ENCODE measurements at places on chromosomes 1 and 21.

GRCh38 chr1:238458899-238459298, 568.2 kb upstream of the ZP4 start:
- no peak for DNase-seq

- no peak for DNase-seq
Observed at GRCh38 chr1:174812656-174813055, 187.1 kb upstream of the CACYBP start.

- no peak for DNase-seq
Observed at GRCh38 chr1:40743860-40744259, 39.7 kb upstream of the KCNQ4 start.

- peak; percentile 88 for DNase-seq
Observed at GRCh38 chr1:15975358-15975804, 520 bp downstream of the ZBTB17 start.

DNA sequence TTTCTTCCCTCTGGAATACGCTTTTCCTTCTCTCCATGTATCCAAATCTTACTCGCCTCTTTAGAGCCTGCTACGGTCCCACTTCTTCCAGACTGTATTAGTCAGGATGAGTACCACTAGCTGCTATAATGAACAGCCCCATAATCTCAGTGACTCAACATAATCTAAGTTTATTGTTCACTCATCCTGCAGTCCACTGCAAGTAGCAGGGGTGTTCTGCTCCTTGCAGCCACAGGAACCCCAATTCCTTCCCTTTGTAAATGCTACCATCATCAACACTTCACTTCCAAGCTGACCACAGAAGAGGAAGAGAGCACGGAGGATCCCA, 18.1 kb upstream of the LDLRAP1 start:
- DNase-seq: no peak

DNA sequence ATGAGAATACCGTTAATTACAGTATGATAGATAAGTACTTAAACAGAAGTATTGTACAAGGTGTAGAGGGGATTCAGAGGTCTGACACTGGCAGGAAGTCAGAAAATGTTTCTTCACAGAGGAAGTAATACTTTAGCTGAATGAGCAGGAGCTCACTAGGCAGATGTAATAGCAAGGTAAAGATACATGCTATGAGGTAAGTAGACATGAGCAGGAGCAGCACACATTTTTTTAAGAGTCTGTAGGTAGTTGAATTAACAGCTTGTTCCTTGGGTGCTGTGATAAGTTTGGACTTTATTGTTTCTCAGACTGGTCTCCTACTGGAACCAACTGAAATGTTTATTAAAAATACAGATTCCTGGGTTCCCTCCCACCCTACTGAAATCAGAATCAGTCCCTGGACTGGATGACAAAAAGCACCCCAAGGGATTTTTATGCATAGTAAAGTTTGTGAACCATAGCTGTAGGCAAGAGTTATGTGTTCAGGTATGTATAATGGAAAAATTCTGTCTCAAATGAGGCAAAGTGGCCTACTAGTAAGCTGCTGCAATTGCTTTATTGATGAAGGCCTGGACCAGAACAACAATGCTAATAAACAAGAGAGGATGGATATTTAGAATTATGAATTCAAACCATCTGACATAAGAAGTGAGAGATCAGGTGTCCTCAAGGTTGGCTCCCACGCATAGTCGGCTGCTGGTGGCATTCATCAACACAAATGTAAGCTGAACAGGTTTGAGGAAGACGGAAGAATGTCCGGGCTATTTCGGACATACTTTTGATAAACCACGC, 902 bp downstream of the AP4B1 start:
- no peak for DNase-seq

DNA sequence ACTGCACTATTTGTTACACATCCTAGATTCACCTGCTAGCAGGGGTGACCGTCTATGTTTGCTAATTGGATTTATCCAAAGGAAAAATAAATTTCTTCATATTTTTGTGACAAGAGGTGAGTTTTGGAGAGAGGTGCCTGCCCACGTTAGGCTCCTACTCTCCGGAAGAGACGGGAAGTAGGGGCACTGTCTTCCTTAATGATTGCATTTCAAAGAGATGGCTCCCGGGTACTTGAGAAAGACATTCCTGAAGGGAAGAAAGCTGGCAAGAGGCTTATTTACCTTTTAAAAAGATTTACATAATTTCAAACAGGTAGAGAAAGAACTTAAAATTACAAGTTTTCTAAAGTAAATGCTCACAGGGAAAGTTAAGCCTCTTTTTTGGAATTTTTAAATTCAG, 18.7 kb upstream of the IL19 start:
- DNase-seq: no peak

DNA sequence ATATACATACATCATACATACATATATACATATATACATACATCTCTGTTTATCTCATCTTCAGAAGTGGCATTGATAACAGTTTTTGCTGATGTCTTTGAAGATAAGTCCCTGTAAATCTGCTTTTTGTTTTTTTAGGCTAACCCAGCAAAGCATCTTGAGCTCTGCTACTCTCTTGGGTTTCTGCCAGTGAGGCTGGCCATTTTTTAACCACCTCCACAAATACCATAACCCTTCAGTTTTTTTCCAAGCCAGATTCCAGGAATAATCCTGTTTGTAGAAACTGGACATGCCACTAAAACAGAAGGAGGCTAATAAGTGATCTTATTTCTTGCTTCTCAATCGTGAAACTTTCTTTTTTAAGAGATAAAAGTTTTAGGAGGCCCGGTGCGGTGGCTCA, 21.6 kb downstream of the SDHC start:
- DNase-seq: no peak

DNA sequence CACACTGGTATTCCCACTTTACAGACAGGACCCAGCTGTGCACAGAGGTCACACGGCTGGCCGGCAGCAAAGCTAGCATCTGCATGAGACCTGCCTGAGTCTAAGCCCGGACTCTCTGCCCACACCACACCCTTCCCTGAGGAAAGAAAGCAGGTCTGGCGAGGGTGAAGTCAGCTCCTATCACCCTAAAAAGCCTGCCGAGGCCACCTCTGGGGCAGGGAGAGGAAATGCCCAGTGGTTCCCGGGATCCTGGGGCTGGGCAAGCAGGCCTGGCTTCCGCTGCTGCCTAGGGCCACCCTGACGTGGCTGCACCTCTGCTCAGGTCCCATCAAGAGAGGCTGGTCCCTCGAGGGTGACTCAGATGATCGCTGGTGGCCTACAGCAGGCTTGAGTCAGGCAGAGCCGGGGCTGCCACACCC, 42.2 kb downstream of the RAP1GAP start:
- no peak for DNase-seq

- DNase-seq: no peak
Observed at GRCh38 chr1:178723546-178723945, 1.5 kb upstream of the RALGPS2 start.

GRCh38 chr1:63368131-63368530, 704 bp downstream of the ALG6 start:
- no peak for DNase-seq

DNA sequence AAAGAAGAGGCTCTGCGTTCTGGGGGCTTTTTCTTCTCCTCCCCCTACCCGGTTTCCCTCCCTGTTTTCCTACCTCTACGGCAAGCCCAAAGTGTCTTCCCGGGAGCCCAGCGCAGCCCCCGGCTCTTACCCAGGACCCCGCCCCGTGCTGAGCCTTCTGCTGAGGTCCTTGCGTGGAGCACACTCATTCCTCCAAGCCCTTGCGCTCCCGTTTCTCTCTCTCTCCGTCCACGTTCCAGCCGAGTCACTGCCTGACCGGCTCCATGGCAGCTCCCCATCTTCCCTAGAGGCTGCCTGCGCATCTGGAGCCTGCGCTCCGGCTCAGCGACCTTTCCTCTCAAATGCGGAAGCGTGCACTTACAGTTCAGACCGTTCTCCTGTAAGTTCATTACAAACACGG, 24.9 kb upstream of the PDXK start:
- DNase-seq: no peak

DNA sequence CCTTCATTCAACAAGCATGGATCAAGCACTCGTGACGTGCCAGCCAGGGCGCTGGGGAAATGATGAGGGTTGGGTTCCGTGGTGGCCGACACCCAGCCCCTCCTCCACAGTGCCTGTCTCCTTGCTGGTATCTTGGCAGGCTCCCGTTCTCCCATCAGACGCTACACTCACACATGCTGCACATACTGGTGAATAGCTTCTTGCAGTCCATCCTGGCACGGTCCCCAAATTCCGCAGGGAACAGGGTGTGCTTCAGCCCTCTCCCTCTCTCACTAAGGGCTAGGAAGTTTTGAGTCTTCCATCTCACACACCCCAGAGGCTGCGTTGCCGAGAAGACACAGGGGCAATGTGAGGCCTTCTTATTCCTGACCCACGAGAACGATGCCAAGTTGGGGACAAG, 10.1 kb upstream of the MEF2D start:
- DNase-seq: no peak

GRCh38 chr21:36854391-36854790, 112.1 kb downstream of the HLCS start:
- peak; percentile 52 for DNase-seq

GRCh38 chr1:26112407-26112775, 767 bp downstream of the PDIK1L start:
- peak; percentile 41 for DNase-seq

DNA sequence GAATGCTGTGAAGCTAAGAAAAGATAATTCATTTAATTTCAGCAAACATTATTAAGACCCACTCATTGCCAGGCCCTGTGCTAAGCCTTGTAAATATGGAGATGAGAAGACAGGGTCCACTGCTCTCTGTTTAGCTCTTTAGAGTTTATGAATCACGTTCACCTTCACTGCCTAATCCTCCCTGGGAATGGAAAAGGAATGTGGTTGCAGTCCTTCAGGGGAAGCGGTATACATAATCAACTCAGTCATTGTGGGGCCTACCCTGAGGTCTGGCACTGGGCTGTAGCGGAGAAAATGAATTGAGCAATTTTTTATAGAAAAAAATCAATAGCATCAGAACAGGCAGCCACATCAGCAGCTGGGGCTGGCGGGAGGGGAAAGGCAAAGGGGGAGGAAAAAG, 412.1 kb upstream of the NFIA start:
- no peak for DNase-seq

GRCh38 chr1:184298440-184299405, 88.1 kb upstream of the C1orf21 start:
- DNase-seq: no peak

DNA sequence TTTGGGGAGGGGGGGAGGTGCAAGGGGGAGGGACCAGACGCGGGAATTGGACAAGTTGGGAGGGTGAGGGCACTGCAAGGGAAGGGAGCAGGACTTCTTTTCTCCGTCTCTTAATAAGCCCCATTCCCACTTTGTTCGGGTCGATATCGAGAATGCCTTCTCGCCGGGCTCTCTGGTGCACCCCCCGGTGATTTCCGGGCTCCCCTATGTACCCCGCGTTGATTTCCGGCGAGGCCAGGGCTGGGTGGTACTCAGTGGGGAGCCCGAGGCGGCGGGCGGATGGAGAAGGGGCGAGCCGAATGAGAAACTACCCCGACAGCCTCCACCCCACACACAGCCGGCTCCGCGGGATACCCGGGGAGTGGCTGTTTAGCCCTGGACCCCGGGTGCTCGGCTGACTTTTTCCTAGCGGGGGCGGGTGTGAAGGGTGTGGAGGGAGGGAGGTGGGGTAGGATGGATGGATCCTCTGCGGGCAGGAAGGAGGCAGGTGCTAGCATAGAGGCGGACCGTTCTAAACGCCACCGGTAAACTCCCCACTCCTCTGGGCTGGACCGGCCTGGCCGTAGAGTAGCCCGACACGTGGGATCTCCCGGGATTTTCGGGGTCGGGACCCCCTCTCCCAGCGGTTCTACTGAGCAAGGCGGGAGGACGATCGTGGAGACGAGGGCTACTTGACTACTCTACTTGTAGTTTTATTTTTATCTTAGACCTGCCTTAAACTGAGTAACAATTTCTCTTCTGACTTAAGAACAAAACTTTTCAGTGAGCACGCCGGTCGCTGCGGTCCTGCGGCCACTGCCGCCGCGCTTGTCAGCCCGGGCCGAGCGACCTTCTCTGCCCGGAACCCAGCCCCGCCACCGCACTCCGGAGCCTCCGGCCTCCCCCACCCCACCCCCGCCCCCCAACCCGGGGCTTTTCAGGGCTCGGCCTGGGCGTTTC, 1.0 kb downstream of the RNF220 start:
- peak; percentile 46 for DNase-seq

- peak; percentile 84 for DNase-seq
Observed at GRCh38 chr1:24149866-24150233, 6.9 kb upstream of the IL22RA1 start.

DNA sequence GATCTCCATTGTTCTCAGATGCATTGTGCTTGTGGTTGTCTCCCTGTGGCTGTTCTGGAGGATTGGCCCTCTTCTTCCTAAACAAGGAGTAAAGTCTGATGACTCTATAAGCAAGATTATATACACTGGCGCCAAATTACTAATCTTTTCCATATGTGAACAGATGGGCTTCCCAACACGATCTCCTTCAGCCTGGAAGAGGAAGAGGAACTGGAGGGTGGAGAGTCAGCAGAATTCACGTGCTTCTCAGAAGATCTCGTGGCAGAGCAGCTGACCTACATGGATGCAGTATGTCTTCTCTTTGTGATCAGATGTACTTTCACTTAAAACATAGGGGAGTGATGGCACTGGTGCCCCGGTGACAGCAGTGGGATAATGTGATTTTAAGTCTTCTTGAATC, 78.7 kb downstream of the RGL1 start:
- DNase-seq: peak; percentile 86

GRCh38 chr1:205170532-205171269, 40.8 kb downstream of the DSTYK start:
- no peak for DNase-seq

GRCh38 chr1:59739111-59739510, 75.6 kb upstream of the HOOK1 start:
- DNase-seq: no peak

DNA sequence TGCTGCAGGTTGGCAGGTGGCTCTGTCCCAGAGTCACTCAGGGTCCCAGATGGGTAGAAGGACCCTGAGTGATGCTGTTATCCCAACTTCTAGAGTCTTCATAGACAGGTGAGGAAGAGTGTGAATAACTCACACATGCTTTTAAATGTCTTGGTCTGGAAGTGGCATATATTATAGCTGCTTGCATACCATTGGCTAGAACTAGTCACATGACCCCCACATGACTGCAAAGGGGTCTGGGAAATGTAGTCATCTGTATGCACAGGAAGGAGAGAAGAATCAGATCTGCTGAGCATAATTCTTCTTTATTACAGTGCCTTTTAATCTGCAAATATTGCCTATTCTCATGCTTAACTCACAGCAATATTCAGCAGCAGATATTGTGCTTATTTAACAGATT, 28.2 kb upstream of the KLHDC7A start:
- DNase-seq: peak; percentile 15
